ENCODE measurements at places on chromosomes 1 and 21.

GRCh38 chr1:31407029-31407626 lies 5.9 kb upstream of the SERINC2 start:
- DNase-seq, result no peak

- no peak for DNase-seq
Observed at GRCh38 chr1:118116401-118116800, 68.6 kb downstream of the SPAG17 start.

DNA sequence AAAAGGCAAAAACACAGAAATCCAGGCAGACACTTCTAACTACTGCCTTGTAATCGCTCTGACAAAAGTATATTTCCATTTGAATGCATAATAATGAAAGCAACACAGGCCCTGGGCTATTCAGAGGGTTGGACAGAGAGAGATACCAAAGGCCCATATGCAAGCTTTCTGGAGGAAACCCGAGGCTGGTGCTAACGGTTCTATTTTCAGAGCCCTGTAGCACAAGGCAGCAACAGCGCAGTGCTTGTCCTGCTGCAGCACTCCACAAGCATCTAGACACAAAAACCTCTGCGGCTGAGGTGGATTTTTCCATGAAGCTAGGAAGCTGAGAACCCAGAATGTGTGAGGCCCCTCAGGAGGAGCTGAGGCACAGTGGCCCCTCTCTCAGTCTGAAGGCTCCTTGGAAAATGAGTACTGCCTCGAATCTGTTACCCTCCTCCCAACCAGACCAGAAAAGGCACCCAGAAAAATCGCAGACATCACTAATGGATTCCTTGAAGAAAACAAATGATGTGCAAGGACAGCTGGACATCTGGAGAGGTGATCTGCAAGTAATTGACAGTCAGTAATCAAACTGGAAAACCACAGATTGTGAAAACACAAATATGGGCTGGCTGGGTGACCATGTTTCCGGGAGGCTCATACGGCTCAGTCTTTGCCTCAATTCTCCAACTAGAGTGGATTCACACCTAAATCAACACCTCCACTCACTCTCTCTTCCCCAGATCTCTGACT lies 54.0 kb downstream of the COLGALT2 start:
- DNase-seq, result no peak

DNA sequence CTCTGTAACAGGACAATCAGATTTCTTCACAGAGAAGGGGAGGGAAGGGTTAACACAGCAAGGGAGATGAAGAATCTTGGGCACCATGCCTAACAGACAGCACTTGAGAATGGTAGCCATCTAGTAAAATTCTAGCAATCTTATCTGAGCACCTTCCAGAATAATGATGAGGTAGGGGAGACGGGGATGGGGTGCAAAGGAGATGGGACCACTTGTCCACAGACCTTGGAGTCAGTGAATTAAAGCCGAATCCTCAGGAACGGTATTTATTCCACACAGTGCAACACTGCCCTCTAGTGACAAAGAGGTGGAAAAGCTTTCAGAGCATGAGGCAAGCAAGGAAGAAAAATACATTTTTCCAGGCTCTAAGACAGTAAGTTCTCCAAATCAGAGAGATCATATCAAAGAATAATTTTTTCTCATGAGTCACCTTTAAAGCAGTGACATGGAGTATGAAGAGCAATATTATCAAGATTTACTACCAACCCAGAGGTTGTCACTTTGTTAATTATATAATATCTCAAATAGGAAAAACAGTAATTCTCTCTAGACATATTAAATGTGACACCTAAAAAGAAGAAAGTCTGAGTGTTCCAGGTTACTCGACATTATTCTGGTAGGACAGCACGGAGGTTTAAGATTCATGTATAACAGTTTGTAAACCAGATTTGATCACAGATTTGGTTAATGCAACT lies 43.3 kb upstream of the LPAR3 start:
- DNase-seq, result peak; percentile 38

DNA sequence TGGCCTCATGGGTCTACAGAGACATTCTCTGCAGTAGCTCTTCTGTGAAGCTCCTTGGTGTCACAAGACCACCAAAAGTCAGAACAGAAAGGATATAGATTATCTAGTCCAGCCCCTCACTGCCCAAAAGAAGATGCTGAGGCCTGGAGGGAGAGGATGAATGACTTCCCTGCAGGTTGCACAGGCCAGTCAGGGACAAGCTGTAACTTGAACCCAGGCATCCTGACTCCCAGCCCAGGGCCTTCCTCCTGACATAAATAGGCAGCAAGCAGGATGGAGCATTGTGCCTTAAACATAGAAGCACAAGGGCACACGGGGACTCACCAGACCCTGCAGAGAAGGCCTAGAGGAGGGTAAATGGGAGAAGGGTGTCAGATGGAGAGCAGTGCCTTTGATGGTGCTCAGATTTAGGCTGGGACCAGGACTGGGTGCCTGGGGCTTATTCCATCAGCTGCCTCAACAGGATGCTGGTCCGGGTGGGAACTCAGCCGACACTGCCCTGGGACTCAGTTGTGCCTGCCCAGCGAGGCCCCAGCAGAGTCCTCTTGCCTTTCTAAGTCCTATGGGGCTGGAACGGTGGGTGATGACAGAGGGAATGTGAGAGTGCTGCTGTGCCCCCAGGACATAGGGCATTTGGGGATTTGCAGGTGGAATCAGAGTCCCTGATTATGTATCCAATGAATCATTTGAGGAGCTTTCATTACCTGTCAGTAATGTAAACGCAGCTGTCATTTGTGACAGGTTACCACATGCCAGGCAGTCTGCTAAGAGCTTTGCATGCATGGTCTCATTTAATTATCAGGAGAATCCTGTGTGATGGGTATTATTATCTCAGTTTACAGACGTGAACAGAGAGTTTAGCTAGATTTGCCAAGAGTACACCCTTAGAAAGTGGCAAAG lies 13.2 kb downstream of the S100A7A start:
- DNase-seq, result no peak

Measured in AG04450 (cell line).